ENCODE measurements at places on chromosomes 7 and 10. TPM values are rescaled to one million over a fixed set of nuclear protein-coding genes. Genes with fewer than 3 reads are reported as not detected.

PSTK gene
- total RNA-seq = 4.9 TPM

WNT16 gene
- not detected for total RNA-seq

HTRA1 gene
- total RNA-seq = 57.5 TPM

PKD2L1 gene
- total RNA-seq = 0.03 TPM

ERV3-1 gene
- 3.4 TPM for total RNA-seq

LIPJ gene
- not detected for total RNA-seq

GIMAP4 gene
- total RNA-seq = not detected

CALML5 gene
- total RNA-seq = not detected

SLC29A3 gene
- total RNA-seq = 15.8 TPM

REEP3 gene
- total RNA-seq = 17.9 TPM

TCERG1L gene
- not detected for total RNA-seq

NEUROG3 gene
- total RNA-seq = not detected

HMX2 gene
- 0.13 TPM for total RNA-seq

H2BK1 gene
- total RNA-seq = not detected

IL6 gene
- 1.8 TPM for total RNA-seq

Measured in A549 treated with CORT108297 at 1 μM for 4 hours (cell line).